ENCODE measurements at places on chromosomes 2 and 18.

- DNase-seq, result no peak
These were observed 110.6 kb downstream of the DPP10 start for GRCh38 chr2:114553027-114553426.

GRCh38 chr2:163200741-163201140, 362.2 kb upstream of the KCNH7 start:
- DNase-seq, result no peak

DNA sequence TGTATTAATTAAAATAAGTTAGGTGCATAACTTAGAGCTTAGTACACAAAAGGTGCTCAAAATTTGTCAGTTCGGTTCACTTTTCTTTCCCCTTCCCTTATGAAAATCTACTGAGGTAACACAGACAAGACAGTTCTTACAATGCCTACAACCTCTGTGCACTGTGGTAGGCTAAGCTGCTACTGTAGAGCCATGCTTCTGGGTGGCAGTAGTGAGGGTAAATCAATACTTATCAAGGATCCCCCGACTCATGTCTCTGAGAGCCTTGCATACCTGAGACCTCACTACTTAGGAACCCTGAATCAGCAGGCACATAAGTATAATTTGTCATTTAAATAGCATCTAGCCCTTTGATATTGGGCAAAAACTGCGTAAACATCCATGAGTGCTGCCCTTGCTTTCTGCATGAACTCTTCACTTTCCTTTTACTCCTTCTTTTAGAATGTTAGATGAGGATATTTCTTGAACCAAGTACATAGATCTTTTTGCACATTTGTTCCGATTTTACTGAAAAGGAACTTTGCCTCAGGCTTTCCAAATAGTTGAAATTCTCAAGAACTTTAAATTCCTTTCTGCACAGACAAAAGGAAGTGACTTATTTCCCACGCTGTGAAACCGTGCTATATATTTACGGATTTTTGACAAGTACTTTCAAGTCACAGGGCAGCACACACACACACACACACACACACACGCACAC, 234.4 kb downstream of the TRIB2 start:
- no peak for DNase-seq

DNA sequence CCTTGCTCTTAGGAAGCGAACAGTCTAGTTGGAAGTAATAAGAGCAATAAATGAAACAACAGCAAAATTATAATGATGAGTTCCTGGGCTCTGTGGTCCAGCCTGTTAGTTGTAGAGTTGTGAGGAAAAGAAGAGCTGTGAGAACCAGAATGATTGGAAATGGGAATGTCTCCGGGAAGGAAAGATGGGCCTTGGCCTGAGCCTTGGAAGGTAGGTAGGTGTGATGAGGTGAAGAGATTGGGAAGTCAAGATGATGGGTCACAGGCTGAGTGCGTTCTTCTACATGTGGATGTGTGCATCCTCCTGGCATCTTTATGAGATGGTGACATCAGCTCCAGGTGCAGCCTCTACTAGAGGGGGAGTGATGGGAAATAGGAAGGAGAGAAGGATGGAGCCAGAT, 115.2 kb upstream of the EML6 start:
- DNase-seq, result no peak

DNA sequence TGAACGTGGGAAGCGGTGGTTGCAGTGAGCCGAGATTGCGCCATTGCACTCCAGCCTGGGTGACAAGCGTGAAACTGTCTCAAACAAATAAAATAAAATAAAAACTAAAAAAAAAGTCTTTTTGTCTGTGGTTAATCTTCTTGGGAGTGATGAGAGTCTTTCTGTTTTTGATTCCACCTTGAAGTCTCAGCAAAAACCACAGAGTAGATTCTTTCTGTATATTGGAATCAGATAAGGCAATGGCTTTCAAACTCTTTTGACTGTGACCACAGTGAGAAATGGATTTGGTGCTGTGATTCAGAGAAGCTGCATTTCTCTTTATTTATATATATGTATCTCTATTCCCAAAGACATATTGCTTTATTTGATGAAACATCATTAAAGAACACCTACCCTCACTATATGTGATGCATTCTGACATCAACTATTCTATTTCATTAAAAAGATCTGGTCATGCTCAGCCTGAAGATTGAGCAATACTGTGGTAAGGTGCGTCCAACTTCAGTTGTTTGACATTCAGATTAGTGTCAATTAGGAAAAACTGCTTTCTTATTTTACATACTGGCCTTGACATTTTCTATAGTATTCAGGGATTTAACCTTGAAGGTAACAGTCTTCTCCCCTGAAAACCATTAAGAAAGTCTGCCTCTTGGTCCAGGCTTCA, 15.6 kb downstream of the HRH4 start:
- DNase-seq, result no peak

DNA sequence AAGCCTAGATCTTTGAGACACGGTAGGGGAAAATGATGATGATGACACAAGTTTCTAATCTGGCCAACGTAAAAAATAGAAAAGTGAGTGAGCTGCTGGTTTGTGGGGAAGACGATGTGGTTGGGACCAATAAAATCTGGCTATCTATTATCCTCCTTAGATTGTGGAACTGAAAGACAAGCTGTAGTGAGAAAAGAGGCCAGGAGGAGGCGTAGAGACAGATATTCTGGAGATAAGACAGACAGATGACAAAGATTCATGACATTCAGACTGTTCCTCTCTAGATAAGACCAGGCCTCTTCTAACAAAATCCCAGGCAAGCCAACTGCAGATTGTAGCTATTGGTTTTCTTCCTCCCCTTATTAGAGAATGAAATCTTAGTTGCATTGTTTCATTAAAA, 376.3 kb upstream of the UBE2E3 start:
- DNase-seq, result no peak

- no peak for DNase-seq
These were observed 121.1 kb upstream of the ACAA2 start for GRCh38 chr18:49934457-49934856.

DNA sequence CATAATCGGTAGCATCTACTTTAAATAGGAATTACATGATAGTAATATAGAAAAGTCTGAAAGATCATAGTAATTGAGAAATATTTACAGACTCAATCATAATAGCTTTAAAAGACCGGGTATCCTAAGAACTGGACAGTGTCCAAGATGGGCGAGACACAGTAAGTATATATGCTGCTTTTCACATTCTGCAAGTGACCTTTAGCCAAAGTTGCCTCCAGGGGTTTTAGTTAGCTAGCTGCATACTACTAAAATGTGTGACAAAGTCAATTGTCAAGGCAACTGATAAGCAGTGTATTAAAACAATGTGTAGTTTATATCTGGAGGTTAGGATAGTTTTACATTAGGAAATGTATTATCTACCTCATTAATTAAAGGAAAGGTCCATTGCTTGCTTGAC, 24.6 kb downstream of the CD302 start:
- DNase-seq, result no peak

DNA sequence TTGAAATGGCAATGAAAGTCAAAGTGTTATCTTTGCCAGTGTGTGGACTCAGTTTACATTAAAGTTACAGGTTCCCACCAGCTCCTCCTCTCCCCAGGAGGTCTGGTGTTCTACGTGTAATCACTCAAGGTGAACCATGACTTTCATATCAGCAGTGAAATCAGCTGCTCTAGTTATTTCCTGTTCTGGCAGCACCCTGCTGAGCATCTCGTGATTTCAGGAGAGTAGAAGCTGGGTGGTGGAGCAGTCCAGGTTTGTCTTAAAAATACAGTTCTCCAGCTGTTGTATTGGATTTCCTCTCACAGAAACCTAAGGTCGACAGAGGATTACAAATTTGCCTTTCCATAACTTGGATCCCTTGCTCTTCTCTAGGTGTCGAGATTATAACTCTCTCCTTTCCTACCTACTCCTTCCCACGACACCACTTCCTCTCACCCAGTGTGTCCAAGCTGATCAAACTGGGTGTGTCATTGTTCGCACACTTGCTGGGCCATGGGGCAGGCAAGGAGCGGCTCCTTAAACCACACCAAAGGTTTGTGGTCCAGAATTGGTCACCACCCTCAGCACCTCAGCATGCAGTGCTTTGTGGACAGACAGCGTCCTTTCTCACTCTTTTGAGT, 13.0 kb upstream of the ARHGAP25 start:
- DNase-seq, result no peak

DNA sequence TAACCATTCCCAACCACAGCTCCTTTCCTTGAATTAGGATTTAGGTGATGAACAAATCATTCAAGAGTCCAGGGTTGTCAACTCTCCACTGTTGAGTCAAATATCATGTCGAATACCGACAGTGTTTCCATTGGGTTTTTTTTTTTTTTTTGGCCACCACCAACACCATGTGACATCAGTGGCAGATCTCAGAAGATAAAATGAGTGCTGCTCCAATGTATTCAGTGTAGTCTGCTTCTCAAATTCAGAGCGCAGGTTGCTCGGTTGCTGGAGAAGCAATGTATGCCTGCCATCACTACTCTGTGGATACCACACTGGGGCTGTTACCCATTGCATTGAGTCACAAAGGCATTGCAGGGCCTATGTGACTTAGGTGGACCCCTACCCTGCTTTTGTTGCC, 10.8 kb upstream of the ATL2 start:
- DNase-seq, result no peak

- DNase-seq, result no peak
These were observed 12.5 kb upstream of the WDSUB1 start for GRCh38 chr2:159298967-159299366.

- no peak for DNase-seq
These were observed 152.1 kb upstream of the CCDC150 start for GRCh38 chr2:196487417-196487816.

Measured in amniotic stem cell (primary cell).